NCI-H1930 (cell line): ENCODE measurements at places on chromosomes 7 and 10.

DNA sequence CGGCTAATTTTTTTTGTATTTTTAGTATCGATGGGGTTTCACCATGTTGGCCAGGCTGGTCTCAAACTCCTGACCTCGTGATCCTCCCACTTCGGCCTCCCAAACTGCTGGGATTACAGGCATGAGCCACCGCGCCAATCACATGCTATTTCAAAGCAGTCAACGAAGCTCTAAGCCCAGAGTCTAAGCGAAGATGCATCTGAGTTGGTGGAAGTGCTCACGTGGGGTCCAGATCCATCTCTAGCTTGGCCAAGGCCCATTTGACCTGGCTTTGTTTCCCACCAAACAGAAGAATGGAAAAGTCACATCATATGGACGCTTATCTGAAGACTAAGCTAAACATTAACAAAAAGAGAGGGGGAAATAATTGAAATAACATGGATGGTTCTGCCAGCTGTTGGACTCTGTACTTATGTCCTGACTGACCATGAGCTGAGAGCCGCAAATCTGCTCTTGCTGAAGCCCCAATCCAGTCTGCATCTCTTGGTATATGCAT, 3.8 kb upstream of the GTF2I start:
- DNase-seq: no peak

GRCh38 chr7:136392856-136393255, 415.7 kb upstream of the MTPN start:
- no peak for DNase-seq

DNA sequence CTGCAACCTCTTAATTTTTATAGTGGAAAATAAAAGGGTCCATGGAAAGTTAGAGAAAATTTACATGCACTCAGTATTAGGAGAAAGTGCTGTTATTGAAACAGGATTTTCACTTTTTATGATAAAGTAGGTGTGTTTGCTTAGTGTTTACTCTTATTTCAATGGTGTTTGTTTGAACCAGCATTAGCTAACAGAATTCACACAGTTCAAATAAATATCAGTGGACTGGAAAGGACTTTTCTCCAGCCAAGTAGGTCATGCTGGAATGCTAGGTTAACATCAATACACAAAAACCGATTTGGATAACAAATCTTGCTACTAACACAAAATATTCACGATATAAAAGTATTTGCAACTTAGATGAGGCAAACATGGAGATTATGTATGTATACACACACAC, 49.4 kb upstream of the BET1 start:
- DNase-seq: no peak

GRCh38 chr7:112752576-112752975, 37.6 kb downstream of the TMEM168 start:
- DNase-seq: no peak

- DNase-seq: peak; percentile 40
These were observed 1.5 kb downstream of the PTPN12 start for GRCh38 chr7:77538281-77539212.

GRCh38 chr7:28862595-28863272, 95.4 kb downstream of the TRIL start:
- DNase-seq: no peak

GRCh38 chr7:17131060-17131345, 167.4 kb upstream of the AHR start:
- DNase-seq: no peak

GRCh38 chr7:50287129-50287528, 17.4 kb upstream of the IKZF1 start:
- DNase-seq: no peak

DNA sequence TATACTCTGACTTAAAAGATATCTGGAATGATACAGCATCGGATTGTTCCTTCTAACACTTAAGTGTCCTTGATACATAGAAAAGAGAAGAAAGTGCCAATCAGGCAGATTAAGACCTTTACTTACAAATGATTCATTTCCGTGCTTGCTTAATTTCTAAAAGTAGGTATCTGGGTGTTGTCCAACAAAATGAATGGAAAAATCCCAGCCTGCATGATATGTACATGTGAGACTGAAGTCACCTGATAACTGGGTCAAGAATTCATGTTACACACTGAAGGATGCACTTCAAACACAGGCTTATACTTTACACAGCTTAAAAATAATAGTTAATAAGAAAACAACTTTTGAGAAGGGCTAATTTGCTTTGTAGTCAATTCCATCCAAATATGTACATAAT, 25.2 kb upstream of the PLXDC2 start:
- DNase-seq: no peak
